Activated CD8-positive, alpha-beta memory T cell treated with anti-CD3 and anti-CD28 coated beads, Interleukin-2, amount 10 ng/mL, durations not matched to agents 7 days and 5 days (primary cell): ENCODE measurements at places on chromosomes 5 and 9.

DNA sequence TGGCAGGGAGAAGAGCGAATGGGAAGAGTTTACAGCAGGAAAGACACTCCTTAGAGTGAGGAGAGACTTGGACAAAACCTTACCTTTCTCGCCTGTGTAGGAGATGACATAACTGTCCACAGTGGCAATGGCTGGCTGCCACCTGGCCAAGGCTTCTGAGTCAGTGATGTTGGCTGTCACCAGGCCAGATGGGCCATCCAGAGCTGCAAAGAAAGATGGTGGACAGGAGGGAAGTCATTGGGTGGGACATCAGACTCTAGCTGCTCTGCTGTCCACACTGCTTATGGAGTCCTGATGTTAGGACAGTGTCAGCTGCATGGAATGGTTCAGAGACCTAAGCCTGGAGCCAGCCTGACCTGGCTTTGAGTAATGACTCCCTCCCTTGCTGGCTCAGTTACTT is 79.8 kb downstream of the TNC start:
- no peak for DNase-seq

DNA sequence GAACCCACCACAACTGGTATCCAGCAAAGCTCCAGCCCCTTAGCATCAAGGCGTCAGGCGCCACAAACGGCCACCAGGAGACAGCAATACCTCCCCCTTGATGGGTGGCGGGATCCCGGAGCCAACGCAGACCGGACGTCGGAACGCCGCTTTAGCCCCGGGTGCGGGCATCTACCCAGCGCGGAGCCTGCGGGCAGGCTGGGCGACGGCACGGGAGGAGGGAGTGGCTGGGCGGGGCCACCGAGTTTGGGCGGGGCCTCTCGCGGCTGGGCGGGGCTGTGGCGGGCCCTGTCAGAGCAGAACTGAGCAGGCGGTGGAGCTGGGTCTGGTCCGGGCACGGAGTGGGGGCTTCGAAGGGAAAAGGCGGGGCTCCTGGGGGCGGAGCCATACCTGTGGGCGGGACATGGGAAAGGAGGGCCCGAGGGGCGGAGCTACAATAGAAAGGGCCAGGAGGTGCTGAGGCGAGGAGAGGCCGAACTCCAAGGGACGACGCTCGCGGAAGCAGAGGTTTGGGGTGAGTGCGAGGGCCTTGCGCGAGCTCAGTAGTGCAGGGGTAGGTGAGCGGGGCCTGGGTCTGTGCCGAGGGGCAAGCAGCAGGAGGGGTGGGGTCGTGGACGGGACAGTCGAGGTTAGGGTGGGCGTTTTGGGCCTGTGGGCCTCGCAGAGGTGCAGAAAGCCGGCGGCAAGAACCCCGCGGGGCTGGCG is 40.2 kb upstream of the GARNL3 start:
- DNase-seq = peak; percentile 93

DNA sequence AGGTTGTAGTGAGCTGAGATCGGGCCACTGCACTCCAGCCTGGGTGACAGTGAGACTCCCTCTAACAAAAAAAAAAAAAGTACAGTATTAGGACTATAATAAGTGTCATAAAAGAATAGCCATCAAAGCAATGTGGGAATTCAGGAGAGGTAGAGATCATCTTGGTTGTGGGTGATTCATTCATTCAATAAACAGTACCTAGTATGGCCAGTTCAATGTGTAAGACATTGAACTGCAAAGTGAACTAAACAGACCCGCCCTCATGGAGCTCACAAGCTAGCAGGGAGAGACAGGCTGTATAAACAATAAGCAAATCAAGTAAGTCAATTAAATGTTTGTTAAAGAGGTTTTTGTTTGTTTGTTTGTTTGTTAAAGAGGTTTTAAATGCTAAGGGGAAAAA is 146.1 kb upstream of the RANBP3L start:
- DNase-seq = no peak

DNA sequence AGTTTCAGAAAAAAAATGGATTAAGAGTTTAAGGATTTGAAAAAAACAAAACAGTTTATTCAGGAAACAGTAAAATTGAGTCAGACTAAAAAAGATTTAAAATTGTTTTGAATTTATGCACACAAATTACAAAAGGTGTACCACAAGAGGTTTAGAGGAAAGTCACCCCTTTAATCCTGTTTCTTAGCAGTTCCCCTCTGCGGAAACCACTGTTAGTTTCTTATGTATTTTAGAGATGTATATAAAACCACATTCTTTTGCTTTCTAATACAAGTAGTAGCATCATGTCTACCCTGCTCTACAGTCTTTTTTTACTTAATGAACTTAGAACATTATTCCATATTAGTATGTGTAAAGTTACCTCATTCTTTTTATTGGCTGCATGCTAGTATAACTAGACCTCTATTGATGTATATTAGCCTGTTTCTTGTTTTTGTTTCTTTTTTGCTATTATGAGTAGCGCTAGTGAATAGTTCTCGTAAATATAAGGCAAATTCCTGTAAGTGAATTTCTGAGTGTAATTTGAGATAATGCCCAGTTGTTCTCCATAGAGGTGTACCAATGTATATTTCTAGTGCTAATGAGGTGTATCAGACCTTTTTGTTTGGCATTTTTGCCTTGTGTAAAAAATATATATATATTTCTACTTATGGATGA is 20.0 kb downstream of the GPBP1 start:
- DNase-seq = no peak

DNA sequence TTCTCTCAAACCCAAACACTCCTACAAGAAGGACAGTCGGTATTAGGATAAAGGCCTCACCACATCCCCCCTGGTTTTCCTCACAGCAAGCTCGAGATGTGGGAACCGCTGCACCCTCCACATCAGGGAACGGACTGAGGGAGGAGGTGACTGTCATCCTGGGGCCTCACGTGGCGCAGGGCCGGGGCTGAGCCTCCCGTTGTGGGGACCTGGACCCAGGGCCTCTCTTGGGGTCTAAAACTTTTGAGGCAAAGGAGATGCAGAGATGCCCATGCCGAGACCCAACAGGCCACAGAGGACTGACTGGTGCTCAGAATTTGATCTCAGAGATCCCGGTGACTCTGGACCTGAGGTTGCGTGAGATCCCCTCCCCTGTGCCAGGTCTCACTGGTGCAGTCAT is 72.7 kb downstream of the MRPL36 start:
- peak; percentile 38 for DNase-seq
